Endothelial cell of coronary artery (primary cell): ENCODE measurements at places on chromosomes 7 and 10. TPM values are rescaled to one million over a fixed set of nuclear protein-coding genes. Genes with fewer than 3 reads are reported as not detected.

The SPDYE2 gene
- total RNA-seq, result not detected in 2 replicates

The PRRT4 gene
- total RNA-seq, result not detected in 2 replicates

The TM9SF3 gene
- total RNA-seq, result 109 and 120 TPM in 2 replicates

The ADAM22 gene
- total RNA-seq, result 0.38 and 0.45 TPM in 2 replicates

The HOXA1 gene
- total RNA-seq, result 0.38 and 0.54 TPM in 2 replicates

The TMEM225B gene
- total RNA-seq, result 0.19 TPM in 1 of 2 replicates, not detected in the other

The HOGA1 gene
- 0.09 and 0.18 TPM in 2 replicates for total RNA-seq

The TLX1 gene
- total RNA-seq, result 0.18 TPM in 1 of 2 replicates, not detected in the other

The SLC26A5 gene
- not detected in 2 replicates for total RNA-seq

The NKX1-2 gene
- total RNA-seq, result not detected in 2 replicates

The PCLO gene
- total RNA-seq, result 0.09 and 0.45 TPM in 2 replicates

The WDR86 gene
- not detected in 2 replicates for total RNA-seq
